ENCODE measurements at places on chromosomes 6 and 20. TPM values are rescaled to one million over a fixed set of nuclear protein-coding genes. Genes with fewer than 3 reads are reported as not detected.

The FOXS1 gene
- total RNA-seq, result 0.44 TPM

DNA sequence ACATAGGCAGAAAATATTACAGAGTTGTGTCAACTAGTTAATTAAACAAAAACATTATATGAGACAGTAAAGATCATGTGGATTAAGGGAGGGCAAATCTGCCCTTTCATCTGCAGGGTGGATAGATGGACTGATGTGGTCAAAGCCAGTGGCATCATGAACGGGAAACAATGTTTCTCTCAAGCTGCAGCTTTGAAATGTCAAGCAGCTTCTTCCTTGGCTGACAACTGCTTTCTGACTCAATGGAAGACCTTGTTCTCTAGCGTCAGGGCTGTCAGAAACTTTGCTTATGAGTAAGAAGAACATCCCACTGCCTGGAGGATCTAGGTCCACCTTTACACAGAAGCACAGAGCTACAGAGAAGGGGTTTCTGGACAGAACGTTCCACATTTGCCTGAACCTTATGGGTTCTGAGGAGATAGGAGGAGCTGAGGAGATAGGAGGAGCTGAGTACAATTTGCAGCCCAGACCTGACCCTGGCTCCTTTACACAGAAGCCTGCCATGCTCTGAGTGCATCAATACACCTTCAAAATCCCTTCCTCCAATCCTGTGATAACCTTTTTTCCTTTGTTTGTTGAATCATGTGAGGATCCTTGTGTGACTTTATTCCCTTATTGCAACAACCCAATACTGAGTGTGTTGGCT is 6.1 kb downstream of the CST5 start:
- no peaks in the 10 kb centered on the region for H3K27me3 ChIP-seq
- H3K4me3 ChIP-seq, result no peak overlapping the region
- H3K4me1 ChIP-seq, result no peaks in the 10 kb centered on the region
- H3K36me3 ChIP-seq, result no peaks in the 10 kb centered on the region

The HSPA12B gene
- total RNA-seq, result 7.3 TPM

The TMEM170B gene
- 8.3 TPM for total RNA-seq
